ENCODE measurements at places on chromosomes 6 and 20. TPM values are rescaled to one million over a fixed set of nuclear protein-coding genes. Genes with fewer than 3 reads are reported as not detected.

The PDYN gene
- total RNA-seq: not detected

The POU3F2 gene
- total RNA-seq: not detected

The FOXA2 gene
- not detected for total RNA-seq

The TSBP1 gene
- total RNA-seq: not detected

The OR2H2 gene
- total RNA-seq: not detected

The C20orf96 gene
- total RNA-seq: 5.7 TPM

The ENPP4 gene
- 11.4 TPM for total RNA-seq

The SIM1 gene
- not detected for total RNA-seq

The MYBL2 gene
- total RNA-seq: 0.13 TPM

DNA sequence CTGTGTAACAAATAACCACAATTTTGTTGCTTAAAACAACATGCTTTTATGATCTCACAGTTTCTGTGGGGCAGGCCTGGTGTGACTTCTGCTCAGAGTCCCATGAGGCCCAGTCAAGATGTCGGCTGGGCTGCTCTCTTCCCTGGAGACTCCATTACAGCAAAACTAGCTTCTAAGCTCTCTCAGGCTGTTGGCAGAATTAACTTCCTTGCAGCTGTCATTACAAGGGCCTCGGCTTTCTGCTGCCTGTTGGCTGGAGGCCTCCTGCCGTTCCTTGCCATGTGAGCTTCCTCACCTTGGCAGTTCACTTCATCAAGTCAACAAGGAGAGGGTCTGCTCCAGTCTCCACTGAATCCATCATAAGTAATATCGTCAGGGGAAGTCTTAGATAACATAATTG is 659.2 kb downstream of the PRKN start:
- H3K27ac ChIP-seq: no peak overlapping the region
- peaks cover 3% of the 10 kb centered on the region for H3K36me3 ChIP-seq
- H3K27me3 ChIP-seq: no peaks in the 10 kb centered on the region
- no peak for DNase-seq
- H3K4me3 ChIP-seq: no peak overlapping the region
- no peaks in the 10 kb centered on the region for H3K4me1 ChIP-seq

- no peaks in the 10 kb centered on the region for H3K4me1 ChIP-seq
- no peak overlapping the region for H3K4me3 ChIP-seq
- no peak for DNase-seq
- H3K36me3 ChIP-seq: no peaks in the 10 kb centered on the region
- H3K27ac ChIP-seq: no peak overlapping the region
Measured at GRCh38 chr6:74050921-74051320, 354.9 kb downstream of the CD109 start.

GRCh38 chr20:53571555-53572286 is 21.9 kb downstream of the ZNF217 start:
- H3K27ac ChIP-seq: peak overlapping the region; percentile 82
- peaks cover 15% of the 10 kb centered on the region for H3K36me3 ChIP-seq

DNA sequence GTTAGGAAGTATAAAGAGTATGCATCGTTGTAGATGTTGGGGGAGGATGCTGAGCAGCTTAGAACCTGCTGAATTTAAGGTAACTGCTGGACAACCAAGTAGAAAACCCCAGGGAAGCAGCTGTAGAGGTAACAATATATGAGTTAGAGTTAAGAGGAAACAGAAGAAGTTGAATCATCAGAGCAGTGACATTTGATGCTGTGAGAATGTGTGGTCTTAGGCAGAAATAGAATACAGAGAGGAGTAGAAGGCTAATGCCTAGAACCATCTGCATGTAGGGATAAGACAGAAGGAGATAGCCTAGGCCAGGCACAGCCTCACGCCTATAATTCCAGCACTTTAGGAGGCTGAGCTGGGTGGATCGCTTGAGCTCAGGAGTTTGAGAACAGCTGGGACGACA is 22.6 kb upstream of the DYNLRB1 start:
- no peaks in the 10 kb centered on the region for H3K27me3 ChIP-seq
- H3K4me3 ChIP-seq: no peak overlapping the region
- no peak for DNase-seq
- H3K27ac ChIP-seq: peak overlapping the region; percentile 50

DNA sequence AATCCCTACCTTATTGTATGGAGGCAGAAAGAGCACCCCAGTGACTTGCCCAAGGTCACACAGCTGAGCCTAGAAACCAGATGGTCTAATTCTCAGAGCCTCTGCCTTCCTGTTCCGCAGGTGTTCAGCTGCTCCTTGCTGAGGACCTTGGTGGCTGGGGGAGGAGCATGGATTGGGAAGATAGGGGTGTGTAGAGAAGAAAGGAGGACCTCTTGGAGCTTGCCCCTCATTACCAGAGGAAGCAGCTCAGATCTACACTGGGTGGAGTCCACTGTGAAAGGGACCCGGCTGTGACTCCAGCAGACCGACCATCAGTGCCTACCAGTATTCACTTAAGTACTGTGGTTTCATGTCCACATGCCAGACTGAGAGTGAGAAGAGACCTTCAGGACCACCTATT is 15.2 kb downstream of the FOXP4 start:
- H3K27me3 ChIP-seq: peaks cover 16% of the 10 kb centered on the region
- peaks cover 25% of the 10 kb centered on the region for H3K4me1 ChIP-seq
- DNase-seq: no peak
- no peak overlapping the region for H3K4me3 ChIP-seq
- no peaks in the 10 kb centered on the region for H3K36me3 ChIP-seq

GRCh38 chr20:40232756-40233155 is 456.3 kb downstream of the MAFB start:
- H3K27me3 ChIP-seq: peaks cover 7% of the 10 kb centered on the region
- no peak for DNase-seq
- no peak overlapping the region for H3K4me3 ChIP-seq
- H3K36me3 ChIP-seq: no peaks in the 10 kb centered on the region

- H3K4me1 ChIP-seq: peaks cover 25% of the 10 kb centered on the region
- H3K27me3 ChIP-seq: peaks cover 11% of the 10 kb centered on the region
- no peaks in the 10 kb centered on the region for H3K36me3 ChIP-seq
- H3K27ac ChIP-seq: no peak overlapping the region
Measured at GRCh38 chr20:23869520-23869919, 10.0 kb downstream of the CST5 start.

- H3K4me3 ChIP-seq: no peak overlapping the region
- no peaks in the 10 kb centered on the region for H3K27me3 ChIP-seq
- H3K4me1 ChIP-seq: peaks cover 5% of the 10 kb centered on the region
- no peak for DNase-seq
- H3K36me3 ChIP-seq: no peaks in the 10 kb centered on the region
Measured at GRCh38 chr6:14310960-14311359, 193.4 kb downstream of the CD83 start.

GRCh38 chr6:27547157-27548075 is 74.5 kb upstream of the ZNF184 start:
- no peak overlapping the region for H3K4me3 ChIP-seq
- peaks cover 69% of the 10 kb centered on the region for H3K36me3 ChIP-seq
- H3K27ac ChIP-seq: no peak overlapping the region
- H3K4me1 ChIP-seq: peaks cover 10% of the 10 kb centered on the region

DNA sequence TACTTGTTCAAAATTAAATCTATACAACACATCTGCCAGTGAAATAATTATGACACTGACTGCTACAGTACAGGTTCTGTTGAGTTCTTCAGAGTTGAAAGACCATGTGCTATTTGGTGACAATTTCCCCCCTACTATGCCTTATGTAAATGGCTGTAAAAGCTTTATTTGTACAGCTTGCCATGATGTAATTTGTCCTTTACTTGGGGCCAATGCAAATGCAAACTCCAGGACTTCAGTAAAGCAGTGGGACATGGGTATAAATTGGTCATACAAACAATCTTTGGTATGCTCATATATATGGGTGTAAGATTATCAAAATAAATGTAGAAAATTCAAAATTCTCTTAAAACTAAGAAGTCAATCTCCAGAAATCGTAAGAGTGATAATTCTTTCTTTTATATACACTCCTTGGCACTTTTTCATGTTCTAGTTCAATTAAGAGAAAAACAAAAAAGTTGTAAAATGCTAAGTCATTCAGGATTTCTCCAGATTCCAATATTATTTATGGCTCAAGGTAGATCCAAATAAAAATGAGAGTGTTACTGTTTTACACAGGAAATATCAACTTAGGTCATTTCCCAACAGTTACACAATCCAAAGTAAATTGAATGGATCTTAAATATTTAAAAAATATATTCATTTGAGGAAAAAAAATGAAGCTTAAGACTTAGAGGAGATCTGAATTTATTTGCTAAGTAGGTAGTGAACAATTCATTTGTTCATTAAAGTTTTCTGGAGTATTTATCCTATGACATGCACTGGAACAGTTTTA is 1310.5 kb upstream of the CITED2 start:
- DNase-seq: no peak
- H3K27me3 ChIP-seq: no peaks in the 10 kb centered on the region
- no peak overlapping the region for H3K27ac ChIP-seq
- H3K4me1 ChIP-seq: no peaks in the 10 kb centered on the region
- no peak overlapping the region for H3K4me3 ChIP-seq
- H3K36me3 ChIP-seq: no peaks in the 10 kb centered on the region

- H3K36me3 ChIP-seq: no peaks in the 10 kb centered on the region
- peaks cover 15% of the 10 kb centered on the region for H3K4me1 ChIP-seq
- no peak for DNase-seq
- no peak overlapping the region for H3K27ac ChIP-seq
Measured at GRCh38 chr6:137497721-137498463, 3.7 kb upstream of the OLIG3 start.

- H3K27me3 ChIP-seq: peaks cover 17% of the 10 kb centered on the region
- DNase-seq: no peak
- H3K27ac ChIP-seq: no peak overlapping the region
- no peaks in the 10 kb centered on the region for H3K36me3 ChIP-seq
Measured at GRCh38 chr20:58099291-58099935, 129.0 kb downstream of the ANKRD60 start.

DNA sequence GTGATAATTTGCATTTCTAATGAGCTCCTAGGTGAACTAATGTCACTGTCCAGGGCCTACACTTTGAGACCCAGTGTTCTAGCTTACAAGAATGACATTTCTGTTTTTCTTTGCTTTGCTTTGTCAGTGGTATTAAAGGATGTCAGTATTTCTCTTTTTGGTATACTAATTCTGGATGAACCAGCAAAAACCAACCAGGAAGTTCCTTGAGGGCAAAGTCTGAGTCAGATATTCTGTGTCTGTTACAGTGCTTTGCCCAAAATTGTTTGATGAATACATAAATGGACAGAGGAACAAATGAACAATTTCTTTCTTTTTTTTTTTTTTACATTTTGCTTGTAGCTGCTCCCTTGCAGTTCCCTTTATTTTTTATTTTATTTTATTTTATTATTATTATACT is 15.4 kb downstream of the COQ3 start:
- no peaks in the 10 kb centered on the region for H3K4me1 ChIP-seq
- no peak overlapping the region for H3K4me3 ChIP-seq
- DNase-seq: no peak
- peaks cover 25% of the 10 kb centered on the region for H3K36me3 ChIP-seq
- H3K27me3 ChIP-seq: no peaks in the 10 kb centered on the region
- no peak overlapping the region for H3K27ac ChIP-seq
